NCI-H187 treated with DMSO at 0.1 percent for 48 hours (cell line): ENCODE measurements at places on chromosomes 6 and 20.

DNA sequence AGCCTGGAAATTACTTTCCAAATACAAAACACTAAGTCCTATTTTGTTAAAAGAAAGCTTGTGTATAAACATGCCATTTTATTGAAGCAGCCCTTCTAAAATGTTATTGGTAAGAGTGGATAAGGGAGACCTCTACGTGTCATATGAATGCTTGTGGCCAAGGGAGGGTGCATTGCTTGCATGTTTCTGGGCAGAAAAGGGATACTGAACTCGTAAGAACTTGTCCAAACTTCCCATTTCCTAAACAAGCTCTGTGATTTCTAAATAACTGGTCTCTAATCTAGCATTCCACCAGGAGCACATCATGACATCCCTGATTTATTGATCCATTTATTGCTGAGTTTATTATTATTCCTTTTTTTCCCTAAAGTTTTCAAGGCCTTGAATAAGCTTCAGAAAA lies 474.1 kb downstream of the CD109 start:
- DNase-seq: no peak

GRCh38 chr20:60292001-60292520 lies 333.8 kb downstream of the CDH26 start:
- no peak for DNase-seq

DNA sequence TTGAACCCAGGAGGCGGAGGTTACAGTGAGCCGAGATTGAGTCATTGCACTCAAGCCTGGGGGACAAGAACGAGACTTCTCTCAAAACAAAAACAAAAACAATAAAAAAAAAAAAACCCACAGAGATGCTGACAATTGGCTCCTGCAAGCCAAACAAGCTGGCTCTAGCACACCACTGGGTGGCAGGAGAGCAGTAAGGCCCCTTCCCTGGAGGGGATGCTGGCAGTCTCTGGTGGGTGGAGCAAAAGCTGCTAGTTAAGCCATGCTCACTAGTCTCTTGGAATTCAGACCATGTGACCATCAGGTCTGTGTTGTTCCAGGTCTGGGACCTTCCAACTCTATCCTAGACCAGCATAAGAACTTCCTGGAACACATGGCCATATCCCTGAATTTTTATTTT lies 18.9 kb upstream of the DSN1 start:
- DNase-seq: no peak

DNA sequence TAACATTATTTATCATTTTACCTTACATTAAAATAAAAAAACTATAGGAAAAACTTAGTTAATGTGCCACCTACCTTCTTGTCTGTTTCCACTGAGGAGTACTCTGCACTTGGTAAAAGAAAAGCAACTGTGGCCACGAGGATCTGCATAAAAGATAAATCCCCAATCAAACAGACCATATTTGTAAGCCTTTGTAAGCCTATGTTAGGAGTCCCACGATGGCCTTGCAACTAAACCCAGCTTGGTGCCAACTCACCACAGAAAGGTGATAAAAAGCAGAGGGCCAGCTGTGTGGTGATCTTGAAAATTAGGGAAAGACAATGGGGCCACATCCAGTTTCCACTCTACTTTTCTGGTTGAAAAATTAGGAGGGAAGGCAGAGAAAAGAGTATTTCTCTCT lies 156.9 kb downstream of the INSM1 start:
- DNase-seq: no peak

GRCh38 chr20:17177341-17177740 lies 49.5 kb upstream of the PCSK2 start:
- DNase-seq: no peak

DNA sequence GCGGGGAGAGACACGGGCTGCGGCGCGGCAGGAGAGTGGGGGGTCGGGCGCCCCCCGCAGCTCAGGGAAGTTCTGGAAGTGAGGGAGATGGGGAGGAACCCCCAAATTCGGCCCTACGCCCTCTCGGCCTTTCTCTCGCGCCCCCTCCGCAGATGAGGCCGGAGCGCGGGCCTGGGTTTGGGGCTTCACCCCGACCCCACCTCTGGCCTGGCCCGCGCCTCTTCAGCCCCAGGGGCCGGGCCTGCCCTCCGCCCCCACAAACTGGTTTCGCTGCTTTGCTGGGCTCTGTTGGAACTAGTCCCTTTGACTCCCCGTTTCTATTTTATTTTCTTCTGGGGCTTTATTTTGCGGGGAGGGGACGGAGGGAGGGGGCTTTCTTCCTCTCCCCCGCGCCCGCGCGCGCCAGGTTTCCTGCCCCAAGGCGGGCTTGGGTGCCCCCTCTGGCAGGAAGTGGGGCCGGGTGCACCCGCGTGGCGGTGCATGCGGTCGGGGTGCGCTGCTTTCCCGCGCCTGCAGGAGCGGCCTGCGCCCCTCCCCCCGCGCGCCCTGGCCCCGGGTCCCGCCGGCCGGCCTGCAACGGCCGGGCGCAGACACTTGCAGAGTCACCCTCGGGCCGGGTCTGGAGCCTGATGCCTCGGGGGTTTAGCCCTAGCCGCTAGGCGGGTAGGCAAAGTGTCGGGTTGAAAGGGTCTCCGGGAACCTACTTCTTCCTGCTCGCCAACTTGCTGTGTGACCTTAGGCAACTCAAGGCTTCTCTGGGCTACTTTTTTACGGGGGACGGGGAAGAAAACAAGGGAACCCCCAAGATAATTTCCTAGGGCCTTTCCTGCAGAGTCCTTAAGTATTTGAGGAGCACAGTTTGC lies 1.3 kb downstream of the HMGA1 start:
- no peak for DNase-seq

GRCh38 chr6:32108727-32109113 lies 418 bp downstream of the TNXB start:
- no peak for DNase-seq

DNA sequence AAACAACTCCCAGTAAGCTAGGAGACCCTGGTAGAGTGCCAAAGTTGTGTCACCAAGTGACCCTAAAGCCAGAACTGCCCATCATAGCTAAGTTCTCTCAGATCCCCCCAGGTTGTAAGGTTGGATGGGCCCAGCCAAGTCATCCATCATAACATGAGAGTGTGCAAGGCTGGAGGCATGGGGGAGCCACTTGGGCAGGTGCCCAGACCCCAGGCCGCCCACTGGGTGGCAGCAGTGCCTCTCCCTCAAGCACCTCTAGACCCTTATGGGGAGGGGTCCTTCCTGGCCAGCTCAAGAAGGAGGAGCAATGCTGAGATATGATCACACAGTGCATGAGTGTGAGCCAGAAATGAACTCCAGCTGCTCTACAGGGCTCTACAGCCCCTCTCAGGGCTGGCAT lies 154.5 kb downstream of the MYLK4 start:
- DNase-seq: no peak

GRCh38 chr6:30213957-30214656 lies 901 bp upstream of the TRIM26 start:
- DNase-seq: peak; percentile 7

GRCh38 chr6:38143191-38144150 lies 323.9 kb downstream of the ZFAND3 start:
- no peak for DNase-seq

DNA sequence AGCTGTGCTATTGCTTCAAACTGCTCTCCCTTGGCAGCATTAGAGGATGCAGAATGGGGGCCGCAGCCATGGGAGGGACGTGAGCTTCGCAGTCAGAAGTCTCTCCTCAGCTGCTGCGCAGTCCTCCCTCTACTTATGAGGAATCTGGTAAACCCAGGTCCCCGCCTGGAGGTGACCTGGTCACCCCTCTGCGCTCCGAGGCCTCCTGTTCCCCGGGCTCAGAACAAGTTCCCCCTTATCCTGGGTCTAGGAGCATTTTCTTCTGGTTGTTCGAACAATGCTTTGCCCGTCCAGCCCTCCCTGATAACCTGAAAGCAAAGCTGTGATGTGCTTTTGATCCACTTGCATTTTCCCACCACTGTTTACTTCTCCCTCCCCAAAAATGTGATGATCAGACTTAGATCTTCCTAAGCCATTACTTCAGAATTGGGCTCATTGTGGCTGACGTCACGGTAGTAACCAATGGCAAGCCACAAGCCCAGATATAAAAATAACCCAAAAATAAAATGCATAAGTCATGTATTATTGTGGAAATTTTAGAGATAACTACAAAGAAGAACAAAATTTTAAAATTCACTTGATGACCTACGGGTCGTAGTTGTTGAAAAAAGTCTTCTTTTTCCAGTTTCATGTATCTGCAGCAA lies 80.7 kb downstream of the SERAC1 start:
- DNase-seq: no peak

GRCh38 chr20:39810309-39810708 lies 848.2 kb downstream of the DHX35 start:
- DNase-seq: no peak

GRCh38 chr6:110512991-110513390 lies 36.6 kb upstream of the SLC22A16 start:
- DNase-seq: no peak

DNA sequence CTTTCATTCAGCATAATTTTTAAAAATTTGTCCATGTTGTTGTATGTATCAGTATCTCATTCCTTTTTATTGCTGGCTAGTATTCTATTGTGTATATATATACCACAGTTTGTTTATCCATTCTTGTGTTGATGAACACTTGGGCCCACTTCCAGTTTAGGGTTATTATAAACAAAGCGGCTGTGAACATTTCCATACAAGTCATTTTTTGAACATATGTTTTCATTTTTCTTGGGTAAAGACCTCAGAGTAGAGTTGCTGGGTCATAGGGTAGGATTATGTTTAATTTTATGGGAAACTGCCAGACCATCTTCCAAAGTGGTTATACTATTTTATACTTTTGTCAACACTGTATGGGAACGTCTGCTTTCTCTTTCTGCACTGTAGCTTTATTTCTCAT lies 55.3 kb downstream of the RBM24 start:
- no peak for DNase-seq

- no peak for DNase-seq
Observed at GRCh38 chr20:32494483-32495216, 90.5 kb downstream of the NOL4L start.

- no peak for DNase-seq
Observed at GRCh38 chr20:34987288-34988190, 31.9 kb downstream of the MYH7B start.

DNA sequence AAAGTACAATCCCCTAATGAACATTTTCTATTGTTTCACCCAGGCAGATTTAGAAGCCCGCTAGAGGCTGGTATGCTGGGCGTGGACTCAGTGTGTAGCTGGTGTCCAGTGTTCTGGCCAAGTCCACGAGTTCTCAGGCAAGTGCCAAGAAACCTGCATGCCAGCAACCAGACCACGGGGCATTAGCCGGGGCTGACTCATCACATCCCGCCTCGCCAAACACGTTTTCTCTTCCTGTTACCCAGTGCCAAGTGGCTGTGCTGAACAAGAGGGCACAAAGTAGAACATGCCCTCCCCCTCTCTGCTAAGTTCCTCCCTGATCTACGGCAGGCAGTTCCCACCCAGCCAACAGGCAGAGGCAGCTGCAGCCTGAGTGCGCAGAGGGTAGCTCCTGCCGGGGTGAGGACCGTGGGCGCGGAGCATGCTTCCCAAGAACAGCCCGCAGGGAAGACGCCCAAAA lies 29.6 kb downstream of the RAMACL start:
- DNase-seq: no peak

GRCh38 chr6:127212376-127212775 lies 54.3 kb upstream of the RNF146 start:
- no peak for DNase-seq

GRCh38 chr6:43444036-43444435 lies 11.3 kb downstream of the DLK2 start:
- no peak for DNase-seq

DNA sequence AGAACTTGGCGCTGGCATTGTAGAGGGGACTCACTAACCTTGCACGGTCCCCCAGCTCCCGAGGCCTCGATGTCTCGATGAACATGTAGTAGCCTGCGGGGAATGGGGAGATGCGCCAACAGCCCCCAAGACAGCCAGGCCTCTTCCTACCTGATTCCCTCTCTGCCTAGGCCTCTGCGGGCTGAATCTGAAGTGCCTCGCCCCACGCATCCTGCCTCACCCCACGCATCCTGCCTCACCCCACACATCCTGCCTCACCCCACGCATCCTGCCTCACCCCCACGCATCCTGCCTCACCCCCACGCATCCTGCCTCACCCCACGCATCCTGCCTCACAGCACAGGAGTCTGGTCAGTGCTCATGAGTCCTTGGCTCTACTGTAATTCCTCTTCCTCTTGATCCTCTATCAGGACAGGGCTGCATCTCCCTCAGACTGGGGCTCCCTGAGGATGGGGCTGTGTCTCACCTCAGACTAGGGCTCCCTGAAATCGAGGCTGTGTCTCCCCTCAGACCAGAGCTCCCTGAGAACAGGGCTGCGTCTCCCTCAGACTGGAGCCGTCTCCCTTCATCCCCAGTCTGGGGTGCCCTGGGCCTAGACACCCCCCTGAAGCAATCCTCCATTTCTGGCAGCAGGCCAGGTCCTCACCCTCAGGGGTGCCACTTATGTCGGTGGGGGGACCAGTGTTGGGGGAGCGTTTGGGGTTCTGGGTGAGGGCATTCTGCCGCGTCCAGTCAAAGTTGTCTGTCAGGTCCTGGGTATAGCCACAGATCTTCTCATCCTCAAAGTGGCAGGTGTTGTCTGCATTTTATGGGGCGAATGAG lies 53.6 kb downstream of the MDGA1 start:
- no peak for DNase-seq

DNA sequence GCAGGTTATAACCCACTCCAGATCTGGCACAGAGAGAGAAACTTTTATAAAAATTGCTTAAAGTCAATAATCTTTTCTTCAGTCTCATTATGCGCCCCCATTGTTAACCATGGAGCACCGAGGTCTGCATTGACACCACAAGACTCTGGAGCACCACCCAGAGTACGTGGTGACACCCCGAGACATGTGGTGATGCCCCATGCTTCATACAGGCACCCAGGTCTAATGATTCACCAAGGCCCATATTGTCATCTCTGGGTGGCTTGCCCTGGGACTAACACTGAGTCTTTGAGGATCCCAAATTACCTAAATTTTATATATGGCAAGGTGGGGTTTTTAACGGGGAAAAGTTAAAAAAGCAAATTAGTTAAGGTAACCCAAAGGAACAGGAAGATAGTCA lies 31.1 kb downstream of the CD109 start:
- no peak for DNase-seq

- no peak for DNase-seq
Observed at GRCh38 chr6:137783710-137784109, 83.3 kb upstream of the TNFAIP3 start.

DNA sequence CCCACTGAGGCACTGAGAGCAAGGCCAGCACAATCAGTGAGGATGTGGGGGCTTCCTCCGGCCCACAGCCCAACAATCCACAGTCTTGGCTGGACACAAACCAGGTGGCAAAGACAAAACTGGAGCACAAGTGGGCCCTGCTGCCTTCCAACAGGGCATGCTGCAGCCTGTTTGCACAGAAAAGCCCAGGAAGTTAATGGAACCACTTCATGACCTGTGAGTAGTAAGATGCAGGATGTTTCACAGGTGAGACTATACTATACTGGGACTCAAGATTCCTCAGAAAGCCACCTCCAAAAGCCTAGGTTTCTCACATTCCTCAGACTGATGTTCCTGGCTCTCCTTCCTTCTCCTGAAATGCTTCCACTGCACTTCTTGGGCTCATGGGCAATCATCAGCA lies 235.5 kb downstream of the KIF16B start:
- DNase-seq: no peak

- no peak for DNase-seq
Observed at GRCh38 chr20:33697129-33697528, 10.9 kb upstream of the E2F1 start.

- DNase-seq: no peak
Observed at GRCh38 chr6:44892579-44892978, 435.6 kb upstream of the RUNX2 start.

GRCh38 chr6:28673787-28674671 lies 148.3 kb downstream of the GPX5 start:
- no peak for DNase-seq
